ENCODE measurements at places on chromosomes 3 and 15.

GRCh38 chr3:173529062-173529711 lies 131.6 kb downstream of the NLGN1 start:
- peak; percentile 15 for DNase-seq

GRCh38 chr15:96720656-96721055 lies 390.2 kb downstream of the NR2F2 start:
- DNase-seq: no peak

DNA sequence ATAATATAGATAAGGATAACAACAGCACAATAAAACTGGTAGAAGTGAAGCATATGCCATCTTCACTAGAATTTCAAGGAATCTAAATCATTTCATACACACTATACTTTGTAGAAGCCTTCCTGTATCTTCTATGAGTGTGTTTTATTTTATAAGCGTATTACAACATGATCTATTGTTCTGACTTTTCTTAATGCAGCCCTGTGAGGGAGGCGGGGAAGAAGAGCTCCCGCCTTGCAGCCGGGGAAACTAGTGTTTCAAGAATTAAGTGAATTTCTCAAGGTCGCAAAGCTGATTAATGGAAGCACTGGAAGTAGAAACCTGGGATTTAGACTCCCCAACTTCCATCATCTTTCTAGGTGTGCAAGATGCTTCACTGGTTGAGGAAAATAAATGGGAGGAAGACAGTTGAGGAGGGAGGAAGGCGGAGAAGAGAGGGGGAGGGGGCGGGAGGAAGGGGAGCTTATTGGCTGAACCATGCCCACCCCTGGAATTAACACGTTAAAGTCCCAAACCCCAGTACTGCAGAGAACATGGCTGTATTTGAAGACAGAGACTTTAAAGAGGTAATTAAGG lies 32.9 kb downstream of the VGLL4 start:
- DNase-seq: no peak

DNA sequence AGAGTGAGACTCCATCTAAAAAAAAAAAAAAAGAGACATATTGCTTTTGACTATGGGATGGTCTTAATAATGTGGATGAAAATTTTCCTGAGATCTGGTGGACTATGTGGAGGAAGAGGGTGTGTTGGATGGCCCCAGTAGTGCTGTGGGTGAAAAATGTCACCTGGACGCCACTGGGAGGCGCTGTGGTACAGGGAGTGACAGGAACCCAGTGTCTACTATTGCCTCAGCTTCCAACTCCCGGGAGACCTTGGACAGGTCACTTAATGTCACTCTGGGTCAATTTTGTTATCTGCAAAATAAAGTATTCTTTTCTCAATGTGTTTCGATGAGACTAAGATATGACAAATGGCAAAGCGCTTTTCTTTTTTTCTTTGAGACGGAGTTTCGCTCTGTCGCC lies 27.7 kb upstream of the DCP1A start:
- DNase-seq: peak; percentile 50

DNA sequence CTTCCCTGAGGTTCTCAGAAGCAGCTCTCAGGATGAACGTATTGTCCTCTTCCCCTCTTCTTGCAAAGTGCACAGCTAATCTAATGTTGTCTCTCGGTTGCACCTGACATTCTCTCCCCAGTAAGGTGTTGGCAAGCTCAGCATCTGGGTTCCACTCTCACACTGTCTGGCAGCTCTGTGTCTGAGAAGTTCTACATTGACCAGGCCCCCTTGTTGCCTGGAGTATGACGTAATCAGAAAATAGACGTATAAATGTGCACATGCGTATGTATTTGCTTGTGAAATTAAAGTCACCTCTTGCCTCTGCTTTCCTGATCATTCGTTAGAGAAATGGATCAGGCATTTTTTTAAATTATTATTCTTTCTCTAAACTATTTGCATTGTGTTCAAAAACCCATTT lies 67.7 kb downstream of the USF3 start:
- no peak for DNase-seq

DNA sequence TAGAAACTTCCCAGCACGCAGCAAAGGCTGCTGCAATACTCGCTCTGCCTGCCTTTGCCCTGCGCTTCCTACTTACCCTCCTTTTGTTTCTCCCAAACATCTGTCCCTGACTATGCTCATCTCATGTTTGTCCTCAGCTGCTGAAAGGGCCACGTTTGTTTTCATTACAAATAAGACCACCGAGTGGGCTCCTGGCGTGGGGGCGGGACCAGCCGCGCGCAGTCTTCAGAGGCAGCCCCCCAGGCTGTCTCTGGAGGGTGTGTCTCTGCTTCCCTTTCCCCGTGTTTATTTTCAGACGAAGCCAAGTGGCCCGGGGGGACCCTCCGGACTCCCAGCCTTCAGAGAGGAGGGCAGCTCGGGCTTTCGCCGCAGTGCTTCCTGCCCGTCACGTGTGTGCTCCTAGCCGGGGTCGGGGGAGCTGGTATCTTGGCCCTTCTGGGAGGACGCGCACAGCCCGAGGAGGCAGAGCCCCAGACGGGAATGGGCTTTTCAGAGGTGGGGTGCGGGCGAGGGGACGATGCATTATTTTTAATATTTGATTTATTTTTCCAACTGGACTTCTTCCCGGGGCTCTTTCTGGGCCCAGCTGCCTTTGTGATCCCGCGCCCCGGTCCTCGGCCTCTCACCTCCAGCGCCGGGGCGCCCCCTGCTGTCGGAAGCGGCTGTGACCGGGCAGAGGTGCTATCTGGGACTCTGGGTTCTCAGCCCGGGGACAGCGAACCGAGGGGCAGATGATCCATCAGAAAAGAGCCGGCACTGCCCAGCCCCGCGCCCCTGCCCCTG lies 70.0 kb upstream of the CGNL1 start:
- DNase-seq: peak; percentile 71

- no peak for DNase-seq
These were observed 30.2 kb downstream of the RNU5B-1 start for GRCh38 chr15:65334586-65335231.

DNA sequence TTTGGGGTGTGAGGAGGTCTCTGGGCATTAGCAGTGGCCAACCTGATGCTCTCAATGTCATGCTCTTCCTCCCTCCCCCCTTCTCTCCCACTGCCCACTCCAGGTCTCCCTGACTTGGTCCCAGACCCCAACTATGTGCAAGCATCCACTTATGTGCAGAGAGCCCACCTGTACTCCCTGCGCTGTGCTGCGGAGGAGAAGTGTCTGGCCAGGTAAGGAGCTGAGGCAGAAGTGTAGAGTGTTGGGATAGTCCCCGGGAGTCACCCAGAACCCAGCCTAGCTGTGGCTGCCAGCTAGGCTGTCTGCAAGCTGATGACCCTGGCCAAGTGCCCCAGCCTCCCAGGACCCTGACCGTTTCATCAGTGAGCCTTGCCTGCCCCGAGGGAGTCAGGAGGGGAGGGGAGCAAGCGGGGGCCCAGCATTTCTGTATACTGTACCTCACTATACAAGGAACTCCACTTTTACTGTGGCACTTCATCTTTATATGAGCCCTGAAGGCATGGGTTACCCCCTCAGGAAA lies 16.5 kb downstream of the LOXL1 start:
- no peak for DNase-seq

- DNase-seq: peak; percentile 40
These were observed 484.5 kb upstream of the NR2F2 start for GRCh38 chr15:95845862-95846515.

DNA sequence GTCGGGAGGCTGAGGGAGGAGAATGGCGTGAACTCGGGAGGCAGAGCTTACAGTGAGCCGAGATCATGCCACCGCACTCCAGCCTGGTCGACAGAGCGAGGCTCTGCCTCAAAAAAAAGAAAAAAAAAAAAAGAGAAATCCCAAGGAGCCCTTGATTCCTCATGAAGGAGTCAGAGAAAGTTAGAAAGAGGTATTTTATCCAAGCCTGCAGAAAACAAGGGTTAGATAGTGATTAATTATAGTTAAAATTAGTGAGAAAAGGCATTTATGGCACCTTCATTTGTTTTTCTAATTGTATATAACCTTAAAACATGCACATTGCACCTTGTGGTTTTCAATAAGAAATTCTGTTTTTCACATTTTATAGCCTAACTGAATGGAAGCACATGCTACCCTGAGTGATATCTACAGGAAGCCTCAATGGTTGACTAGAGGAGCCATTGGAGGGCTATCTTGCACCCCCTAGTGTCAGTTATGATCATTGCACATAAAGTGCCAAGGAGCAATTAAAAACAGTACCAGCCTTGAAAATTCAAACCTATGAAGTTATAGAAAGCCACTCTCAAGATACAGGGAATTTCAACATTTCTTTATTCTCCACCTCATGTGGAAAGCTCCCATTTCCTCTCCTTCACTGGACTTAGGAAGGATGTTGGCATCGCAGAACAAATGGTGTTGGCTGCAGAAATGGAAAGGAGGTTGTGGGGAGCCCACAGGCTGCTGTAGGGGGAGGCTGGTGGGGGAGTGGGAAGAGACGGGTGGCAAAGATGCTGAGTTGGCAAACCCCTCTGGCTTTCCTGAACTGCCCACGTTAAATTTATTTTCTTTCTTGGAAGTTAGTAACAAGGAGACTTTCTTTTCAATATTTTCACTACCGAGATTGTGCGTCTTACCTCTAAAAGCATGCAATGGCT lies 48.5 kb downstream of the ITGA11 start:
- peak; percentile 60 for DNase-seq

GRCh38 chr15:81337713-81338157 lies 13.8 kb upstream of the STARD5 start:
- DNase-seq: no peak

GRCh38 chr15:60913900-60914299 lies 315.2 kb downstream of the RORA start:
- no peak for DNase-seq

DNA sequence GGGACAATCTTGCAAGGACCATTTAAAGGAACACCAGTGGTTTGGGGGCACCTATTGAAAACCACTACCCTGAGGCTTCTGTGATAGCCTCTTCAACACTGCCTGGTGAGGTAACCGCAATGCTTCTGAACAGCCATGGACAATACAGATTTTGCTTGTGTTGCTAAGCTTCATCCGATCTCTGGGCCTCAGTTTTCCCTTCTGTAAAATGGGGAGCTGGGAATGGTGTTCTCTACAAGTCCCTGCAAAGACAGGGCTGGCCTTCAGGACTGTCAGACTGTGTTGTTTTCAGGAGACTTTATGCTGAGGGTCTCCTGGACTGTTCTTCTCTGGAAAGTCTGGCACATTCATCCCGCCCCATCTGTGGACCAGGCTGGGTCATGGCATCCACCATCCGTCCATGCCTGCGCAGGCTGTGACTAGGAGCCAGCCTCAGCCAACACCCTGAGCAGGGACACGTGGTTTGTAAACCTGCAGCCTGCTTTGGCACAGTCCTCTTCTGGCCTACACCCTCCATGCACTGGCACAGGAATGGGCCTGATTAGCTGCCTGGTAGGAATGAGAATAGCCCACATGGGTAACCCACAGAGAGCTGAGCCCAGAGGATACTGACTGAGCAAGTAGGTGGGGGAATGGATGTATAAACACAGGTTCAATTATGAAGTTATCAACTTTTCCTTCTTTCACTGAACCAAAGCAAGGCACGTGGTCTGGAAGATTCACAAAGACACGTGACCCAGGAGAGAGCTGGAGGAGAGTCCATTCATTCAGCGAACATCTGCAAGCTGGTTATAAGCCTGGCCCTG lies 55.3 kb downstream of the ROPN1B start:
- no peak for DNase-seq
